ENCODE measurements at places on chromosomes 4 and X.

DNA sequence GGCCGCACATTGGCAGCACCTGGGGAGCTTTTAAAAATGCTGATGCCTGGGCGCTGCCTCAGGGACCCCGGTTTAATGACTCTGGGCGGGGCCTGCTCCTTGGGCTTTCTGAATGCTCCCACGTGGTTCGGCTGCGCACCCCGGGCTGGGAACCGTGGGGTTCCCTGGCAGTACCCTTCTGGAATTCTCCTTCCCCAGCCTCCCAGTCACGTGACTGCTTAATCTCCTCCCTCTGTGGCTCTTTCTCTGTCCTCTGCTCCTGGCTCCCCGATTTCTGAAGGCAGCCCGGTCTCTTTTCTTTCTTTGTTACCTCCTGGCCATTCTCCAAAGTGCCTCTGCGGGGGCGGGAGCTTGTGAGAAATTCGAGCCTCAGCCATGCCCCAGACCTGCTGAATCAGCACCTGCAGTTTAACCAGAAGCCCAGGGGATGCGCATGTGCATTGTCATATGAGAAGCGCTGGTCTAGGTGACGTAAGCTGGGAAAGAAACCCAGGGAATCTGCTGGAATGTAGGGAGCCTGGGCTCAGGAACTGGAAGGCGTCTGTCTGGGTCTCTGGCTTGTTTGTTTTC, 16.6 kb downstream of the CLCN4 start:
- peak; percentile 7 for DNase-seq

DNA sequence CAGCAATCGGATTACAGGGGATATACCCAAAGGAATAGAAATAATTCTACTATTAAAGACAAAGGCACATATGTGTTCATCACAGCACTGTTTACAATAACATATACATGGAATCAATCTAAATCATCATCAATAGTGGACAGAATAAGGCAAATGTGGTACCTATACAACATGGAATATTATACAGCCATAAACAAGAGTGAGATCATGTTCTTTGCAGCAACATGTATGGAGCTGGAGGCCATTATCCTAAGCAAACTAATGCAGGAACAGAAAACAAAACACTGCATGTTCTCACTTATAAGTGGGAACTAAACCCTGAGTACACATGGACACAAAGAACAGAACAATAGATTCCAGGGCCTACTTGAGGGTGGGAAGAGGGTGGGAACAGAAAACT, 163.2 kb downstream of the CFAP299 start:
- DNase-seq, result no peak

DNA sequence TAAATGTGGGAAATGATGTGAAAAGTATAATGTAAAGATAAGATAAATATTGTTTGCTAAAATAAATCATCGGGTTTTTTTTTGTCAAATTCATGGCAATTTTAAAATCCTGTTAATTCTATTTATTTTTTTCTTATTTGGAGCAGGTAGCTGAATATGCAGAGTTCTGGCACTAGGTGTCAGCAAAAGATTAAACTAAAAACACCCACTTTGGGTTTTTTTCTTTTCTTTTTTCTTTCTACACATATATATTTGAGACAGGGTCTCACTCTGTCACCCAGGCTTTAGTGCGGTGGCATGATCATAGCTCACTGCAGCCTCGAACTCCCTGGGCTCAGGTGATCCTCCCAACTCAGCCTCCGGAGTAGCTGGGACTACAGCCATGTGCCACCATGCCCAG, 6.9 kb upstream of the RAP2C start:
- DNase-seq, result no peak

- DNase-seq, result no peak
Measured at GRCh38 chrX:113833096-113834055, 750.5 kb upstream of the HTR2C start.

DNA sequence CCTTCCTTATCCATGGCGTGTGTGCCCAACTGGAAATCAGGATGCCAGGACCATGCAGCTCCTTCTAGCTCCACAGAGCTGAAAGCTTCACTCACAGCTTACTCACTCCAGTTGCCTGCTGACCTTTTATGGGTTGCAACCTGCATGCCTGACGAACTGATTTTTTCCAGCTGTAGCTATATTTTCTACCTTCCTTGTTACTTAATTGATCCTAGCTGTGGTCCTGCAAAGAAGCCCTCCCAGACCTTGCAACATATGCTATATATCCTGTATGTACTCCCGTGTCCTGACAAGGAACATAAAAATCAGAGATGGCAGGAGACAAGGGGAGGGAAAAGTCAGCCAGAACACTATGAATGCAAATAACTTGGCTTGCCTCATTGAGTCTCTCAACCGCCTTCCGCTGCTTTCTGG, 135.3 kb upstream of the LDB2 start:
- no peak for DNase-seq

- DNase-seq, result no peak
Measured at GRCh38 chr4:183571350-183571941, 66.6 kb downstream of the ING2 start.

DNA sequence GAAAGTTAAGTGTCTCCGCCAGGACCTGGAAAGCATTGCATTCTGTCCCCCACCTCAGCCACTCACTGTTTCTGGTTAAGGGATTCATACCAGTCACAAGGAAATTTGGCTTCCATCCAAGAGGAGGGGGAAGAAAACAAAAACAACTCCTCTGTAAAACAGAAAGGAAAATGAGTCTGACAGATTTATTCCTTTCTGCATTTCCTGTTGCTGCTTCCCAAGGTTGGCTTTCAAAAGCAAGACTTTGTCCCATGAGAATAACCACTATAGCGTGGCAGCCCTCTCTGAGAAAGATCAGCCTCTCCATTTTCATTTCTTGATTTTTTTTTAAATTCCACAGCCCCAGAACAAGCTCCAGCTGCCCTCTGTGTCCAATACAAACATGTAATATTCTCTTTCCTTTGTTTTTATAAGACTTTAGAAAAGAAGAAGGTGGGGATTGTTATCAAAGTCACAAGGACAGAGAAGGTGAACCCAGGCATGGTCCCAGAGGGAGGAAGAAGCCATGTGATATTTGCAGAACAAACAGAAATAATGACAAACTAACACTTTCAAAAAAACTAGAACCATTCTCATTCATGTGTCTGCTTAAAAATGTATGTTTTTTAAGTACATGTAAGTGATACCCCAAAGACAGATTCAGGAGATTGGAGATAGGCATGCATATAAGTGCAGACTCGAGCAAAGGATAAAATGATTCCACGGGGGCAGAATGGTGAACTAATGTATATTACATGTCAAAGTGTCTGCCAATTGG, 90.7 kb upstream of the DCLK2 start:
- DNase-seq, result no peak

DNA sequence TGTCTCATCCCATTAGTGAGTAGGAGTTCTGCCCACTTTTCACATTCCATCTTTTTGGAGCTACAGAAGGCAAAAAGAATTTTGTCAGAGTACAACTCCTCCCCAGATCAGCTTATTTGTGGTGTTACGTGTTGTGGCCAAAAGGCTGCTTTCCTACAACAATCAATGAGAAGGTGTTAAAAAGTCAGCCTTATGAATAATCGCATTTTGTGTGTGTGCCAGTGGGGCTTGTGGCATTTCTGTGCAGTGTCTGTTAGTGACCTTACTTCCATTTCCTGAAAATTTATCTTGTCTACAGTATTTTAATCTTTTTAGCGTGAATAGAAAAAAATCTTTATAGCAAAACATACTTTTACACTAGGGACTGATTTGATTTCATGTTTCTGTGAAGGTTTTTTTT, 458.3 kb upstream of the LCORL start:
- no peak for DNase-seq

DNA sequence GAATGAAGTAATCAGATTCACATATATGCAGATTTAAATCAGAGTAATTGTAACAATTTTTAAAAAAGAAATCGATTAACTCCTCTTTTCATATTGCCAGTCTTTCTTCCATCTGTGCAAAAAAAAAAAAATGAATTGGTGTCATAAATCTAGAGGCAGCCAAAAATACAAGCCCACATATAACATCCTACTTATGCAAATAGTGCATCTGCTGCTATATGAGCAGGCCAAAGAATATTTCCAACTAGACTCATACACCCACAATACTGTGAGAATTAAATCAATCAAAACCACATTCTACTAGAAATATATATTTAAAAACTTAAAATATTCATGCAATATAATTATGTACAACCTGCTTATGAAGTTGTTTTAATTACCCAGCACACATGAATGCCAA, 298.1 kb upstream of the TRAM1L1 start:
- no peak for DNase-seq
